Frontal cortex (tissue), 4 donors: ENCODE measurements at places on chromosomes 13 and 19. TPM values are rescaled to one million over a fixed set of nuclear protein-coding genes. Genes with fewer than 3 reads are reported as not detected.

The CRX gene
- total RNA-seq: not detected

The ZNF846 gene
- 17.1 TPM for total RNA-seq

The KRTDAP gene
- total RNA-seq: not detected

The SRRM5 gene
- total RNA-seq: not detected

The ZNF223 gene
- total RNA-seq: 16.3 TPM

The CPB2 gene
- not detected for total RNA-seq

The NOVA2 gene
- 8.6 TPM for total RNA-seq

The IGFL3 gene
- not detected for total RNA-seq

The EHD2 gene
- 1.2 TPM for total RNA-seq

The ZNF850 gene
- total RNA-seq: 6.1 TPM

The SPACA6 gene
- 3.7 TPM for total RNA-seq

The SLC10A2 gene
- under 0.01 TPM for total RNA-seq

The ZNF98 gene
- 3.7 TPM for total RNA-seq

The NDUFS7 gene
- total RNA-seq: 27.7 TPM

The KISS1R gene
- total RNA-seq: 0.41 TPM

The TSHZ3 gene
- 22.8 TPM for total RNA-seq

The ZNF808 gene
- 17.9 TPM for total RNA-seq

The RB1 gene
- 35.9 TPM for total RNA-seq

The SPHK2 gene
- total RNA-seq: 6.9 TPM

The FAM216B gene
- 0.41 TPM for total RNA-seq

The LILRA1 gene
- total RNA-seq: not detected

The PHLDB3 gene
- 1.2 TPM for total RNA-seq

The SLITRK5 gene
- total RNA-seq: 29.3 TPM

The ABHD8 gene
- total RNA-seq: 20.4 TPM

The NLRP7 gene
- total RNA-seq: 0.82 TPM

The CYP4F2 gene
- total RNA-seq: not detected

The ZNF492 gene
- total RNA-seq: 4.1 TPM

The CDX2 gene
- total RNA-seq: not detected

The PPP1R13L gene
- total RNA-seq: under 0.01 TPM
